ENCODE measurements at places on chromosomes 5 and 9.
A peak's percentile ranks its signal among the peaks of the same experiment; 100 is the strongest.

GRCh38 chr9:131473891-131474290, 28.8 kb upstream of the POMT1 start:
- no peak for DNase-seq

GRCh38 chr5:145681686-145682085, 153.5 kb downstream of the PRELID2 start:
- peak; percentile 68 for DNase-seq

- DNase-seq: no peak
Measured at GRCh38 chr9:99867536-99867935, 38.9 kb upstream of the STX17 start.

DNA sequence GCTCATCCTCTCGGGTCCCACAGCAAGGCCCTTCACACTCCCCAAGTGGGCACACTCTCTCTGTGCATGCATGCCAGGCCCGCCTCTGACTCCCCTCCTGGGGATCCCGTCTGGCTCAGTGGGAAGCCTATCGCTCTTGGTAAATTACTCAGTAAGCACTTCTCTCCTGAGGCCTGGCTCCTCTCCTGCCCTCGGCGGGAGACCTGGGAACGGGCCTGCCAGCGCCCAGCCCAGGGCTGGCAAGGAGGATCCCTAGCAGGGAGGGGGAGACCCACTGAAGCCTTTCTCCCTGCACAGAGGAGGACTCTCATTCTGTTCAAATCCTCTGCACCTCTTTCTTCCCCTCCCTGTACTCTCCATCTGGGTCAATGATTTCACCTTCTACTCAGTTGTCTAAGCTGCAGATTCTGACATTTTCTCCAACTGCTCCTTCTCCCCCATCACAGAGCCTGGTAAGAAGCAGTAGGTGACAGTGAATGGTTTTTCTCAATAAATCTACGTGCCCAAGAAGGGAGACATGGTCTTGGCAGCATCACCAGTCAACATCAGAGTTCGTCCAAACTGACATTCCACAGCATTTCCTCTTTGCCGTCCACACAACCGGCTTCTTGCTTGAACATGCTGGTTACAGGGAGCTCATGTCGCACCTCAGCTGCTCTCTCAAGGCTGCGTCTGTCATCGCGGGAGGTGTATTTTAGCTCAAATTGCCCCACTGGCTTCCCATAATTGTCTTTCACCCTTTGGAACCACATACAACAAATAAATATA, 81.9 kb downstream of the GPR21 start:
- DNase-seq: no peak

GRCh38 chr9:68627594-68627993, 77.4 kb upstream of the PIP5K1B start:
- no peak for DNase-seq

GRCh38 chr9:135864447-135865049, 42.8 kb downstream of the CAMSAP1 start:
- peak; percentile 9 for DNase-seq

- peak; percentile 51 for DNase-seq
Measured at GRCh38 chr5:172123269-172123692, 64.7 kb downstream of the STK10 start.

GRCh38 chr9:78539904-78540303, 243.0 kb downstream of the PSAT1 start:
- DNase-seq: peak; percentile 40

GRCh38 chr5:67004730-67005350, 191.8 kb downstream of the CD180 start:
- no peak for DNase-seq

- no peak for DNase-seq
Measured at GRCh38 chr9:11726659-11727058, 966.5 kb upstream of the TYRP1 start.

DNA sequence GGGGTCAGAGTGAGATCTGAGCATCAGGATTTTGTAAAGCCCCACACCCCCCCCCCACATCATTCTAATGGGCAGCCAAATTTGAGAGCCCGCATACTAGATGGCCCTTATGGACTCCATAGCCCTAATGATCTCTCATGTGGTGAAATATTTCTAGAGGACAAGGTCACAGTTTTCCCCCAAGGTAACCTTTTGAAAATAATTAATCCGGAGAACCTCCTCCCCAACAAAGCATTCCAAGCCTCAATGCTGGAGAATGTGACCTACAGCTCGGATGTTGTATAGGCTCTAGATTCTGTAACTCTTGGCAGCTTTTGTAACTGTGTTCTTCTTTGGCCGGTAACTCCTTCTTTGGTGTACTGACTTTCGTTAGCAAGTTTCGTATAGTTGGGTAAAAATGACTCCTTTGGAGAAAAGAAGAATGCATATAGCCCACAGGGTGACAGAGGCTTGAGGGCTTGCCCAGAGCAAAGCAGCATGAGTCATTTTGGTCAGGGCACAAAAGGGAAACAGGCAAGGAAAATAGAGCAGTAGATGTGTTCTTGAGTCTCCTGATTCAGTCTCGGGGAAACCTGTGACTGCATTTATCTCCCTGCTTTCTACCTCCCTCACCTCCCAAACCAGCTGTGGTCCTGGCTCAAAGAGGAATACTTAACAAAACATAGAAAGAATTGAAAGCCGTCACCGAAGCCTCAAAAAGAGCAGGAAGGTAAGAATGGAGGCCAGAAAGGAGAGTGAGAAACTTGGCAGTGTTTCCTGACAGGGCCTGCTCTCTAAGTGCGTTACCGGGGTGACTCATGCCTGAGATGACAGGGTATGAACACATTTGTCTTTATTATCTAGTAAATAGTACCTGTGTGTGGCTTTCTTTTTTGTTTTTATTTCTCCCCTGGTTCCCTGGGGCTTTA, 6.6 kb upstream of the XPA start:
- DNase-seq: peak; percentile 72

DNA sequence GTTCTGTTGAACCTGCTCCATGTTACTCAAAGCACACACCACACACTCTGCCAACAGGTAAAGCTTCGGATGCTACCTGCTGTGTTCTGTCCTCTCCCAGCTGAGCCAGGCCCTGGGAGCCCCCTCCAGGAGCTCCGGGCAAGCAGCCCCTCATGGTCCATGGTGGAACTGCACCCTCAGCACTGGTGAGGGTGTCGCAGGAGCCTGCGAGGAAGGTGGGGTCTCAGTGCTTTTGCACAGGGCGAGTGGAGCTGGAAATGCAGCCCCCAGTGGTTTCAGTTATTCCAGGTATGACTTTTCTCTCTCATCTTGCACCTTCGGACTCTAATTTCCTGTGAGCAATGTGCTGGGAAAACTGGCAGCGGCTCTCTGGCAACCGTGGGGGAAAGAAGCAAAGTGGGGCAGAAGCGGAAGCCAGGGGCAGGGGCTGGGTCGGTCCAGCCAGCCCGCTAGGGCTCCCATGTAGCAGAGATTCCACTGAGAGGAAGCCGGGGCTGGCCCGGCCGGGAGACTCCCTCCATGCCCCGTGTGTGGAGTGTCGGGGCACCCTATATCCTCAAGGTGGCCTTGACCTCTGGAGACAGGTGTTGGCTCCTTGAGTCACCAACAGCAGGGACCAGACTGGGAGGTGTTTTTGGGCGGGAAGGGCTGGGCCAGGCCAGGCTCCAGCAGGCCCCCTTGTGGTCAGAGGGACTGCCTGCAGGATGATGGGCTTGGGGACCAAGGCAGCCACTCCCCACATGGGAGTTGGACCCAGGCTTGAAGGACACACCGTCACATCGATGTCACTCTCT, 75.6 kb upstream of the PRSS3 start:
- DNase-seq: peak; percentile 86

- no peak for DNase-seq
Measured at GRCh38 chr5:135158982-135159381, 125.0 kb upstream of the PITX1 start.

GRCh38 chr5:100430268-100431195, 104.6 kb upstream of the FAM174A start:
- peak; percentile 43 for DNase-seq

- DNase-seq: no peak
Measured at GRCh38 chr5:179730852-179731251, 1.8 kb upstream of the MAML1 start.

DNA sequence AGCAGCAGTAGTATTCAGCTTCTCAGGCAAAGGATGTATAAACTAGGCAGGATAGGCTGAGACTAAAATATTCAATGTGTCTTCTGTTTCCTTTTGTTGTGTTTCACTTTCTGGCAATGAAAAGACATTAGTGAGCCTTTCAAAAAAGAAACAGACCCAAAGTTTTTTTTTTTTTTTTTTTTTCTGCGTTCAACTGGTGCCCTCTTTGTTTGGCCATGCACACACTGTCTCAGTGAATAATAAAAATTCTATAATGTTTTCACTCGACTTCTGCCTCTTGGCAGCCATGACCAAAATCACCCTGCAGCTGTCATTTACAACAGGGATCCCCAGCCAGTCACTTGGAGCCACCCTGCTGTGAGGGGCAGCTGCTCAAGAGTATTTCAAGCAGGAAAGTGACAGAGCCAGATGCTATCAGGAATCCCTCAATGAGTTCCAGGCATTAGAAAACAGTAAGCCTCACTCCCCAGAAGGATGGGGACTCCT, 44.0 kb upstream of the MAN2A1 start:
- DNase-seq: peak; percentile 89

DNA sequence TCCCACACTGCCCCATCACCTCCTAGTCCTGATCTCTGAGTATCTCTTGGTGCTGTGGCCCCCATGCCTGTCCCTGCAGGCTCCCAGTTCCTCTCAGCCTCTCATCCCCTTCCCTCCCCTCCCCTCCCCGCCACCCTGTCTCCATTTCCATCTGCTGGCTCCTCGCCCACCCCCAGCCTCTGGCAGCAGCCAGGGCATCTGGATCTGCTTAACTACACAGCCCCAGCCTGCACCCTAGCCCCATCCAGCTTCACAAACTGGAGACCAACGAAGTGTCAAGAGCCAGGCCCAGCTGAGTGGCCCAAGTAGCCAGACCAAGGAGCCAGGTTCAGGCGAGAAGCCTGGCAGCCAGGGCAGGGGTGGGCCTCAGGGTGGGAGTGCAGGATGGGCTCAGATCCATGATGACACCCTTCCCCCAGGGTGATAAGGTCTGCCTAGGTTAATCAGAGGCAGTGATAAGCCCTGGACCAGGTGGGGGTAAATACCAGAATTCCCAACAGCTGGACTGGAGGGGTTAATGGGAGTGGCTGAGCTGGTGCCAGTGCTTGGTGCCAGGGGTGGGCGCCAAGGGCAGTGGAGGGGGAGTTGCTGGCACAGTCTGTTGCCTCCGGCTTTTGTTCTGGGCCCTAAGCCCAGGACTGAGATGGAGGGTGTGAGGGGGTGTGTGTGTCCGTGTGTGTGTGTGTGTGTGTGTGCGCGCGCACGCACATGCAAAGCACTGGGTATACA, 2.5 kb downstream of the IL11RA start:
- peak; percentile 21 for DNase-seq

DNA sequence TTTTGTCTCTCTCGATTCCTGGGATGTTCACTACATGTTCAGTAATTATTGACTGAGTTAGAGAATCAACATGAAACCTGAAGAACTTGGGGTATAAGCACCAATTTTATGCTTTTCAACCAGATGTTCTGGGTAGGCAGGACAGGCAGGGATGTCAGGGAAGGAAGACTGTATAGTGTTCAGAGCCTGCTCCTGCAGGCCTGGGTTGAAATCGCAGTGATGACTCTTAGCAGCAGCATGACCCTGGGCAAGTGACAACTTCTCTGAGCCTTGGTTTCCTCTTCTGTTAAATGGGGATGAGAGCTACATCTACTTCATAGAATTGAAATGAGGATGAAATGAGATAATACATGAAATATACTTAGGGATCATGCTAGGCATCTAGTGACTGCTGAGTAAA, 29.7 kb upstream of the PANK3 start:
- no peak for DNase-seq

- no peak for DNase-seq
Measured at GRCh38 chr5:35854248-35854647, 2.4 kb upstream of the IL7R start.

GRCh38 chr5:153480401-153480800, 10.1 kb upstream of the GRIA1 start:
- DNase-seq: no peak

DNA sequence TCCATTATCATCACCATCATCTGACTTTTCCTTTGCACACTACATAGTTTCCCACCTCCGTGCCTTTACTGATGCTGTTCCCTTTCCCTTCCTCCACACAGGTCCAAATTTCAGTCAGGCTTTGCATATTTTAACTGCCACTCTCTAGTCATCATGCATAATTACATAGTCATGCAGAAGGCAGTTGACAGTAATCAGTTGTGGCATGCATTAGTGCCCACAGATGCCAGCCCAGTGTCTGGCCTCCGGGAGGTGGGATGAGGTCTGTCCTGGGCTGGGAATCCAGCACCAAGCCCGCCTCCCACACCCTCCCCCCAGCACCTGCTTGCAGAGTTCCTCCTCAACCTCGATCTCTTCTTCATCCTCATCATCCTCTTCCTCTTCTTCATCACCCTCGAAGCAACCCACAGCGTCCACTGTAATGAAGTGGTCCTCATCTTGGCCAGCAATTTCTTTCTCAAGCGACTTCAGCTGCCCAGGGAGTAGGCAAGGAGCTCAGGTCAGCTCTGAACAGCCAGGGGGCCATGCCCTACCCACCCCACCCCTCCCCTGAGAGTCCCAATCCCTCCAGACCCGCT, 8.8 kb downstream of the BBLN start:
- no peak for DNase-seq

- DNase-seq: no peak
Measured at GRCh38 chr5:181204826-181205760, at the start of gene TRIM7. Gene TRIM7 (minus strand): TSS chr5:181205196. CDS start chr5:181205110, 86 bp downstream.

GRCh38 chr5:132281856-132282614, 12.2 kb upstream of the SLC22A4 start:
- no peak for DNase-seq

GRCh38 chr5:151078490-151079262, 2.2 kb downstream of the TNIP1 start:
- DNase-seq: no peak

DNA sequence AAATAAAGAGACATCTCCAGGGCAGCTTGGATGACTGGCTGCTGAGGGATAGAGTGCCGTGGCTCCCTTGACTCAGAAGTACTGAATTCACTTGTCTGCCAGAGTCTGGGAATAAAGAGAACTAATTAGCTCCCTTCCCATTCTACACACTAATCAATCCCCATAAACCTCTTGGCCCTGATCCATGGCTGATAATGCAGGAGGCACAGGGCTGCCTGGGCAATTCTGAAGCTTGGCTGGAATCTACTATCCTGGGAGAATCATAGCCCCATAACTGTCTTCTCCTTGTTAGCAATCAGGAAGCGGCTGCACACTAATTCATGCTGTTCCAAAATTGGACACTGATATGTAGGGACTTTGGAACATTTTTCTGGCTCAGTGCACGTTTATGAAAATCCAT, 197.7 kb downstream of the PTTG1 start:
- peak; percentile 39 for DNase-seq

GRCh38 chr9:131082774-131083512, 13.4 kb upstream of the AIF1L start:
- DNase-seq: no peak

- no peak for DNase-seq
Measured at GRCh38 chr5:157955541-157956172, 96.7 kb upstream of the CLINT1 start.

DNA sequence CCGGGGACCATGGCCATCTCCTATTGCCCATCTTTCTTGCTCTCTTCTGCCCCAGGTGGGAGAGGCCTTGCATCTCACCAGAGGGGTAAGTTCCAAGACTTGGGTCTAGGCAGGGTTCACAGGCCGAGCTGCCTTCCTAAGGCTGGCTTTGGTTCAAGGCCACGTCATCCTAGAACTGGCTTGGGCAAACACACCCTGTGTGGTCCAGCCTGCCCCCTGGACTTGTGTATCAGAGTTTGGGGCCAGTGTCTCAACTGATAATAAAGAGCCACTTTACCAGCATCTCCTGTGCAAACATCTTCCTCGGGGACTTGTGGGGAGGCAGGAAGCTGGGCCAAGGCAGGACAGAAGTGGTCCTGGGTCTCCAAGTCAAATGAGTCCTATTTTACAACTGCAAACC, 17.8 kb downstream of the BOD1 start:
- DNase-seq: no peak

GRCh38 chr5:136016945-136017530, 11.8 kb upstream of the TGFBI start:
- DNase-seq: no peak
